ENCODE measurements at places on chromosomes 6 and 20.
A peak's percentile ranks its signal among the peaks of the same experiment; 100 is the strongest.

DNA sequence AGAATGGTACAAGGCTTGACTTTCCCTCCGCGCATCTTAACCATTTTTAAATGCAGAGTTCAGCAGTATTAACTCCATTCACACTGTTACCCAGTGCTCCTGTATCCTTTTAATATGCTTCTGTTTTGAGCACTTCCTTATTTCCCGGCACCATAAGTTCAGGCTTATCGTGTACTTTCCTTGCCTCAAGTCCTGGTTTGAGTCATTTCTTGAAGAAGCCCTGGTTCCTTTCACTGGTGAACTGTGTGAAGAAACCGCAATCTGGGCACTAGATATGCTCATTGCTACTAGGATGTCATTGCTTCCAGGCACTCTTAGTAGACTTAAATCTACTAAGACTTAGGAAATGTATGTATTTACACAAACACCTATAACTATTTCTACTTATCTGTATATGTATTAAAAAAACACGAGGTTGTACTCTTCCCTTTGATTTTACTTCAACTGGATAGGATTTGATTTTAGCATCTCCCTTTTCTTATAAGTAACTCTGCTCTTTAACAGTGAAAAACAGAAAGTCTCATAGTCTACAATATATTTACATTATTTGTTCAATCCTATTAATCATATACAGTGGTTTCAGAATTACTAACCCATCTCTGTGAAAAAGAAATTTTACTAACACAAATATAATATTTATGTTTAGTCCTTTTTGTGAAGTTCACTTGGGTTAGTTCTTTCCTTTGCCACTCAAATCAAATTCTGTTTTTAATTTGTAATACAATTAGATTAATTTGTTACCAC lies 135.5 kb downstream of the CDKAL1 start:
- DNase-seq: no peak

DNA sequence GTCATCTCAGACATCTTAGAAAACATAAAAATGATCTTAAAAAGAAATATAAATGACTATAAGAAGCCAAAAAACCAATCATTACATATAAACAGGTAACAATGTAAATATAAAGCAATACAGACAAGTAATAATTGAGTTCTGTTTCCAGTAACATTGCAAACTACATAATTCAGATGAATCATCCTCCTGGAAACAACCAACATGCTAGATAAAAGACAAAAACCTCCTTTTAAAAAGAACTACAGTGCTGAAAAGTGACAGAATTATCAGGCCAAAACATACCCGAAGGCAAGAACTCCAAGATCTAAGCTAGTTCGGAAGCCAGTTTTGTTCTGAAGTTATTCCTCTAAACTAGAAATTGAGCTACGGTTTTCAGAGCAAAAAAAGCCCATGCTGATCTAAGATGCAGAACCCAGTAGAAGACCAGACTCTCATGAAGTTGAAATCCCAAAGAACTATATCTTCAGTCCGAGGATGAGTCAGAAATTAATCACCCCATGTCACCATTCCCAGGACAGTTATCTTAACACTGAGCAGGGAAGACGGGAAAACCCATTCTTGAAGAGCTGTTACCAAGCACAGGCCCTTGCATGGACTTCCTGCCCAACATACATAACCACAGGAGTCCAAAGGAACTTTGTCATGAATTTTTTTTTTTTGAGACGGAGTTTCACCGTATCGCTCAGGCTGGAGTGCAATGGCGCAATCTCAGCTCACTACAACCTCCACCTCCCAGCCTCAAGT lies 9.8 kb downstream of the PGM3 start:
- no peak for DNase-seq

DNA sequence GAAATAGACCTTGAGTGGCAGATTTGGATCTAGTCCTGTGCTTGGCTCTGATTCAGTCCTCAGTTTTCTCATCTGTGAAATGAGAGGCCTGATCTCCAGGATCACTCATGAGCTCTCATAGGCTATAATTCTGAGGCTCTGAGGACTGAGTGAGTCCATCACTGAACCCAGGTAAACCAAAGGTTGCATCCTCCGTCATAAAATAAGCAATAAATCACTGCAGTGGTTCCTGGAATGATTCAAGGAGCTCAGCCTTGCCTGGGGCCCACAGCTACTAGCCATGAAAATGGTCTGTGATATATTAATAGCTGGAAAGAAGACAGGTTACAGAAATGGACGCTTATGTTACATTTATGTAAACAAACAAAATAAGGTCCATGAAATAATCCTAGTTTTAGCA lies 124.8 kb downstream of the MAP3K7 start:
- no peak for DNase-seq

- DNase-seq: no peak
Measured at GRCh38 chr20:62293111-62293784, 9.5 kb upstream of the ADRM1 start.

- no peak for DNase-seq
Measured at GRCh38 chr6:142886431-142887170, 58.4 kb downstream of the HIVEP2 start.

DNA sequence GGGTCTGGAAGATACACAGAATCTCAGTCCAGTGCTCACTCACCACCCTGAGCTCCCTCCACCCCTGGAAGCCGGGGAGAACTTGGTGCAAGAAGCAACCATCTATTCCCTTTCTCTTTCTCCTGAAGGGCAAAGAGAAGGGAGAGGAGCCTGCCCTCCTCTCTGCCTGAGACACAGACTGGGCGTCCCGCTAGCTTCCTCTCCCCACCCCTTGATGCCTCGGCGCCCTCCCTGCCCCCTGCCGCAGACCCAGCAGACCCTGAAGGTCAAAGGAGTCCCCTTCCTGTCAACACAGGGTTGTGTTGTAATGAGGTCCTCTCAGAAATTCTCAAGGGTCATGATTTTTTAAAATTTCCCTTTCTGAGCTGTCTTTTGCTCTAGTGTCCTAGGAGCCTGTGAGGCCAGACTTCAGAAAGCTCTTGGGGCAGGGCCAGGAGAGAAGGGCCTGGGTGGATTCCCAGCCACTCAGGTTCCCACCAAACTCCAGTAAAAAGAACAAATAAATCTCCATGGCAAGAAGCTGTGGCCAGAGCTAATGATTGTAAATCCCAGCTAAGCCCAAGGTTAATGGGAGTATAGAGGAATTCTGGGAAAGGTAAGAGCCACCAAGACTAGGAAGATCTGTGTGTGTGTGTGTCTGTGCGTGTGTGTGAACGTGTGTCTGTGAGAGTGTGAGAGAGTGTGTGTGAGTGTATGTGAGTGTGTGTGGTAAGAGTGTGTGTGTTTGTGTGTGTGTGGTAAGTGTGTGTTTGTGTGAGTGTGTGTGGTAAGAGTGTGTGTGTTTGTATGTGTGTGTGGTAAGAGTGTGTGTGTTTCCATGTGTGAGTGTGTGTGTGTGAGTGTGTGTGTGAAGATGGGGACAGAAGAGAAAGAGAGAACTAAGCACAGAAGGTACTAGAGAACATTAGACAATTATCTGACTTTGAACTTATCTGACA lies 1.1 kb upstream of the JPH2 start:
- DNase-seq: no peak

DNA sequence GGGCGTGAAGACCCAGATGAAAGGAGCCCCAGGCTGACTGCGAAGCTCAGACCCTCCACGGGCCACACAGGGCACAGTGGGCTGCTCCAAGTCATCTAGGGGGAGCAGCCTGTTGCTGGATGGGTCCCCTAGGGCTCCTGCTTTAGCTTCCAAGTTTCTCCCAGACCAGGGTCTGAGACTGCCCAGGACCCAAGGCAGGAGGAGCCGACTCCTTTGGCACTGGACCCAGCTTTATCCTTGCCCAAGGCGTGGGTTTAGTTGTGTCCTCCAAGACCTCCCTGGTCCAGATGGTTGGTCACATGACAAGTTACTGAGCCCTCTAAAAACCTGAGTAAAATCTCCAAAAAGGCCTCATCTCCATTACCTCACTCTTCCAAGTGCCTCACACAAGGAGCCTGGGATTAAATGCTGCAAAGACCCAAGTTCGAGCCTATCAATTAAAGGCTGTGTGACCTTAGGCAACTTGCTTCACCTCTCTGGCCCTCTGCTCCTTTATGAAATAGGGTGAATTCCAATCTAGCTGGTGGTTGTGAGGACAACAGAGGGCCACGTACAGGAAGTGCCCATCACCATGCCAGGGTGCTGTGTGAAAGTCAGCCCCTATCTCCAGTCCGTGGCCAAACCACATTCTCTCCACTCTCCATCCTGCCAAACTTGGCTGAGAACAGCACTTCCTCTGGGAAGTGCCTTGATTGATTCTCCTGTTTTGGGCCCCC lies 2.5 kb downstream of the NECAB3 start:
- DNase-seq: no peak

DNA sequence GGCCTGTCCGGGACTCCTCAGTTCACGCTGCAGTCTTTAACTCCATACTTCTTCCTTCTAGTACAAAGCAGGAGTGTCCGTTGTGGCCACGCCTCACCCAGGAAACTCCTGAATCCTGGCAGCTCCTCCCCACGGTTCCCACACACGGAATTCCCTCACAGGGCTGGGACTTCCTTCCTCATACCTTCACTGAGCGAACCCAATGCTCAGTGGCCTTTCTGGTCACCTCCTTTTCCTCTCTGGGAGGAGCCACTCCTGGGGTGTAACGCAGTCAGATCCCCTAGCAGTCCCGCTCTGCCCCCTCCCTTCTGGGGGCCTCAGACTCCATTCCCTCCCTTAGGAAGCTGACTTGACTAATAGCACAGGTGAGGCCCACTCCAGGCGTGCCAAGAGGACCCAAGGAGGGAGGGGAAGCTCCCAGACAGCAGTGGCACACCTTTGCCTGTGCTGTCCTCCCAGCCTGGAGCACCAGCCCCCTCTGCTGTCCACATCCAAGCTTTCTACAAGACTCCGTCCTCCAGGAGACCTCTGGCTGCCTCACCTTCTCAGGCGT lies at the start of gene SLC52A3:
SLC52A3 (minus strand) TSS at position 75 of the 553 bp plus-strand sequence. CDS start 2,726 bp downstream, outside the sequence.
- DNase-seq: no peak

- peak; percentile 29 for DNase-seq
Measured at GRCh38 chr6:21666201-21666691, 72.7 kb downstream of the SOX4 start.

DNA sequence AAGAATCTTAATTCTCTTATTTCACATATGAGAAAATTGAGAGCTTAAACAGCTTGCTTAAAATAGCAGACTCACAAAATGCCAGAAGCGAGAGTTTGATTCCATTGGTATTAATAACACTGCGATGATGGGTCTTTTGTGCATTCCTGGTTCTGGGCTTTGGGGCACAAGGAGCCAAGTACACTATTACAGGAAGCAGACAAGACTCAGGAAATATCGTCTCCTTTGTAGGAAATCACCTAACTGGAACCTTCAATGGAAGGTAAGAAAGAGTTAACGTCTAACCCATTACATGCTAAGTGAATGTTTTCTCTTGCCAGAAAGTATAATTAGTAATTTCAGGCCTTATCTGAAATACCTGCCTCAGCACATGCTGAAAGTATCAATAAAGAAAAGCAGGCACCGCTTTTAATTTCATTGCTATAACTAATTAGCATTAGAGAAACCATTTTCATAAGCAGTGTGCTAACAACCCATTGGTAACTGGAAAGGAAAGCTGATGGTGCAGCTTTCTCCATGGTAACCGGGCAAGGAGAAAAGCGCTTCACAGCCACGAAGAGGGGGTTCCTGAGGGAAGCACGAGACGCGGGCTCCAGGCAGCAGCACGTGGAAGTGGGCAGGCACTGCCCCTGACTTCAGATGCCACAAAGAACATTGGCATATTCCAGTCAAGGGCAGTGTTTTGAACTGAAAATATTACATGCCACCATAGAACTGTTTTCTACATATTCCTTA lies 206.7 kb upstream of the AGPAT4 start:
- no peak for DNase-seq

DNA sequence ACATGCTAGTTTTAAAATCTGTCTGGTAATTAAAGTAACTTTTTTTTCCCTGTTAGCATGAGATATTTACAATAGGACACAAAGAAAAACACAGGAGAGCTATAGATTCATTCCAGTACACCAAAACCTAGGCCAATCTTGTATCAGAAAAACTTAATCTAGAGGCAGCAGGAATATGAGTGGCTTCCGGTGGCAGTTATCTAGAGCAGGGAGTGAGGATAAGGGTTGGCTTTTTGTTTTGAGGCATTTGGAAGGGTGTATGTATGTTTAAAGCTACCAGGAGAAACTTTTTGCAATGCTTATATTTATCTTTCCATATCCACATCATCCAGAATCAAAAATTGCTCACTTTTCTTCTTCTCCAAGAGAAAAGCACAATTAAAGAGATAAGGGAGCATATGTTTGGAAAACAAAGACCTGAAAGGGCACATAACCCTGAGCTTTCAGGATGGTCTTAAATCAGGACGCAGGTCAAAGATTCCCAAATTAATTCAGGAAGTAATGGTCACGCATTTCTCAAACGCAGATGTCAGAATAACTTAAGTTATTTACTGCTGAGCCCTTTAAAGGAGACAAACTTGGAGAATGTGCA lies 13.1 kb downstream of the TFAP2A start:
- no peak for DNase-seq

GRCh38 chr6:107853230-107853629 lies 29.1 kb upstream of the SCML4 start:
- no peak for DNase-seq

DNA sequence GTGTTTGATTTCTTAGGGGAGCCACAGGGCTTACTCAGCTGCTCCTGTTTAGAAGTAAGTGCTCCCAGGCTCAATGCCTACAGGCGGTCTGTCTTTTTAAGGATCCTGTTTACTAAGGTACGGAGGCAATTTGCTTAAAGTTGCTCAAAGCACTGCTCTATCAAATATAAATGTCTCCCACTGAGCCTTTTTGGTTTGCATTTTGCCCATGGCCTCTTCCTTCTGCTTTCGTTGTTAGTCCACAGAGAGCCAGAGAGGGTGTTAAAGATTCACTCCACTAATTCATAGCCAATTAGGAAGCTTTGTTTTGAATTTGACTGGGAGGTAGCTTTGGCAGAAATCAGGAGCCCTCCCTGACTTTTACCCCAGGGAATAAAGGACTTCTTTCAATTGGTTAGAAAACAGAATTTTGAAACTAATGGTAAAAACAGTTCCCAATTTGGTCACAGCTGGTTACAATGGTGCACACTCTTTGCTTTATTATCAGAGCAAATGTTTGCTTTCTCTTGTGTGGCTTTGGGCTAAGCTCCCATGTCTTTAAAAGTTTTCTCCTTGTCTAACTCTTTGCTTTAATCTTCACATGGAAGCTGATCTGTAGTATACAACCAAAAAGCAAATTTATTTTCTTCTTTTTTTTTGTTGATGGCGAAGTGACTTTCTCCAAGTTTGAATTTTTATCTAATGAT lies 126.2 kb downstream of the IMPG1 start:
- DNase-seq: no peak

- DNase-seq: no peak
Measured at GRCh38 chr6:11460001-11460668, 77.4 kb upstream of the TMEM170B start.

- DNase-seq: no peak
Measured at GRCh38 chr6:129895692-129896091, 34.6 kb upstream of the TMEM244 start.
